ENCODE measurements at places on chromosomes 7 and 10.

GRCh38 chr7:95092324-95092723 is 184.9 kb downstream of the PPP1R9A start:
- DNase-seq = no peak

DNA sequence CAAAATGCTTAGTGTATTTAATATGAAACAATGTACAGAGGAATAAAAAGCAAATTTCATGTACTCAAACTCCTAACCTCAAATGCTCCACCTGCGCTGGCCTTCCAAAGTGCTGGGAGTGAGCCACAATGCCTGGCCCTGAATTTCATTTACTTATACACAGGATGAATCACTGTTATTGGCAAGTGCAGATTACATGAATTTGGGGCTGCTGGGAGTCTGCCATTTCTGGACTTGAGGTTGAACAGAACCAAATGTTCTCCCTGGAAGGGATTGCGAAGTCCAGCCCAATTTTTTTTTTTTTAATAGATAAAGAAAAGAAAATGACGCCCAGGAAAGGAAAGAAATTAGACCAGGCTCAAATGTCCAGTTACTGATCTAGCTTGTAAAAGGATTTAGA is 6.8 kb upstream of the CSTF2T start:
- DNase-seq = no peak

- DNase-seq = no peak
These were observed 101.6 kb downstream of the CYTH3 start for GRCh38 chr7:6170571-6171531.

DNA sequence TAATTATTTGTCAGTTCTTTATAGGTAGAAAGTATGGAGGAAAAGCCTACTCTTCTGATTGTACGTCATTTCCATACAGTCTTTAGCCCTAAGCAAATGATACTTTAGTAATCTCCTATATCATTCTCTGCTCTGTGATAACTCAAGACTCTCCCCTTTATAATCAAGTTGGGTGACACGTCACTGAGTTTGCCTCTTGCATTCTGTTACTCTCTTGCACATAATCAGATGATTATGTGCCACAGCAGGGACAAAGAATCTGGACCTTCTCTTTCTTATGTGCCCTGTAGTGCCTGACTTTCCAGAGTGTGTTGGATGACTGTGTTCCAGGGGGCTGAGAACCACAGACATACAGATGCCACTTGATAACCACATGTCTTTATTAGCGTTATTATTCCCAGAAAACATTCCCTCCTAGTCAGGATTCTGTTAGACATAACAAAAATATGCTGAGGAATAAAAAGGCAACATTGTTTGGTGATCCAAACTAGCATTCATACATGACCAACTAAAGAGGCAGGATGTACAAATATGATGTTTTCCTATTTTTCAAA is 116.4 kb upstream of the HGF start:
- no peak for DNase-seq

DNA sequence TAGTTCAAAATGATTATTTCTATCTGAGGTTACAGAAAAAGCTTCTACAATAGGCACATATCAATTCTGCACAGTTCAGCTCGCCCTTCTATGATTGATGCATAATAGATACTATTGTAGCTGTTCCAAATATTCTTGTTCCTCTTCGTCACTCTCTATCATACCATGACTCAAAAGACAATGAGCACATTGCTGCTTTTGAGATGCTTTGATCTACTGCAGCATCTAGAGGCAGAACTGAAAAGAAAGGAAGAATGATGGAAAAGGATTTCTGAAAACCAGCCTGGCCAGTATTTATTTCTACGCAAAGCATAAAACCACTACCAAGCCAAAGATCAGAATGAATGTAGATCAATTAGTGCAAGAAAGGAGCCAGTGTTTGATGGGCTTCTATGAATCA is 59.3 kb upstream of the PLXDC2 start:
- no peak for DNase-seq

DNA sequence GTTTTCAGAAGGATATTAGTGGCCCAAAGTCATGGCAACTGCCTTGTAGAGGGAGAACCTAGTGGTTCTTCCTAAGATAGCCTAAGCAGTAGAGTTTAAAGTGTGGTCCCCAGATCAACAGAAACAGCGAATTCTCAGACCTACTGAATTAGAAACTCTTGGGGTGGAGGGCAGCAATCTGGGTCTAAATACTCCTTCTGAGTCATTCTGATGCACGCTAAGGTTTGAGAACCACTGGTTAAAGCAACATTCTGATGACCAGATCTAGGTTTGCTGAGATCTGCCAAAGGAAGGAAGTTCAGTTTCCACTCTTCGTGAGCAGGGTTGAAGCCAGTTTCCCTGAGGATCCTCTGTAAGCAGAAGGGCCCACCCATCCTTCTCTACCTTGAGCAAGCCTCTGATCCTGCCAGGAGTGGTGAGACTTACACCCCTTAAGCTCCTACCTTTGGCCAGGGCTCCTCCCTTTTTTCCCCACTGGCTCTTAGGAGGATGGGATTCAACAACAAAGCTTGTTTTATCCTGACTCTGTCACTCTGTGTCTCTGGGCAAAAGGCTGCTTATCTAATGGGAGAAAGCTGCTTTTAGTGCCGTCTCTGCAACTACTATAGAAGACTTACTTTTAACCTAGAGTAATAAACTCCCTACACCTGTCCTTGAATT is 26.8 kb upstream of the TRUB1 start:
- DNase-seq = no peak

GRCh38 chr10:131271966-131272365 is 39.6 kb downstream of the TCERG1L start:
- no peak for DNase-seq

- no peak for DNase-seq
These were observed 129.3 kb downstream of the WNT2 start for GRCh38 chr7:117193564-117193963.

DNA sequence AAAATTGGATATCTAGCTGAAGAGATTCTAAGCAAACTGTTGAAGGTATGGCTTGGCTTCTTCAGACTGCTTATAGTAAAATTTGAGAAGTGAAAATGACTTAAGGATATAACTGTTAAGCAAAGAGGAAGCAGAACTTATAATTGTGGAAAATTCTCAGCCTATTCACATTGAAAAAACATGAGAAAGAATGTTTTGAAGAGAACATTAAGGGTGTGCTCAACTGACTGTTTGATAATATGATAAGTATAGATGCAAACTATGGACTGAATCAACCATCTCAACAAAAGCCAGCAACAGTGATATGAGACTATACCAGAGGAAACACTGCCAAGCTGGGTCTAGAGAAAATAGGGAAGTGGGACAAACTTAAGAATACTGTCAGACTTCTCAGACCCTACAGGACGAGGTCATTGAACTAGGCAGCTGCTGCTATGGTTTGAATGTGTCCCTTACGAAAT is 133.1 kb upstream of the PPP1R3A start:
- no peak for DNase-seq

- no peak for DNase-seq
These were observed 46.9 kb downstream of the SLIT1 start for GRCh38 chr10:97138846-97139245.

- DNase-seq = no peak
These were observed 35.5 kb downstream of the IKZF1 start for GRCh38 chr7:50339990-50340500.

DNA sequence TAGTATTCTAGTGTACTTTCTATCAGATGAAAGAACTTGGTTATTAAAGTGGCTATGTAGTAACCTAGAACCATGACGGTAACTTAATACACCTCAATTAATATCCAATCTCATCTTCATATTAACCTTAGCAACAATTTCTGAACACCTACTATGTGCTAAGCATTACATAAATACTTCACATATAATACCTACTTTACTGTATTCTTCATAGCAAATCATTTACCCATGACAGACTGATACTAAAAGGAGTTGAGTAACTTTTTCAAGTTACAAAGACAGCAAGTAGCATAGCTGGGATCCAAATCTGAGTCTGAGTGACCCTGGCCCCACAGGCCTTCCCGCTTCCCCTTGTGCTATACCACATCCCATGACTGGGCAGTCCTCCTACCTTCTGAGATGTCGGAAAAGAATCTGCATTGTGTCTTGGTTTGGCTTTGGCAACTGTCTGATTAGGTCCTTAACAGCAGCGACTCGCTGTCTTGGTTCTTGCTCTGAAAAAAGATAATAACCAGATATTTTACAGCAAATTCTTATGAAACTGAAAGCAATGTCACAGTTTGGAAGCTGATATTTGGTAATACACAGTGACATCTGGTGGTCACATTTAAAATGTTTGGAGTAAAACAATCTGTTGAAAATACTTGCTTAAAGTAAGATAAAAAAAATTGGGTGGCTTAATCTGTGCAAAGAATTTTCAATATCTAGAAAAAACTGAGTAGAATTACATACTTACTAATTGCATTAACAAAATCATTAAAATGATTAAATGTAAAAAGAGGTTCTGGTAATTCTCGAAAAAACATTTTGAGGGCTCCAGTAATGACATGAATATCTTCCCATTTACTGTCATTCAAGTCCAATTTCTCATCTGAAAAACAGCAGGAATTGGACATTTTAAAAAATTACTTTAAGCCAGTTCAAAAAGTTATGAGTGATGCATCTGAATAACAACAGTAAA is 120.1 kb downstream of the ARHGAP12 start:
- peak; percentile 50 for DNase-seq

GRCh38 chr7:142134909-142135308 is 23.4 kb downstream of the MGAM2 start:
- DNase-seq = peak; percentile 21

- DNase-seq = no peak
These were observed 131.1 kb downstream of the DIP2C start for GRCh38 chr10:558364-558763.

GRCh38 chr7:125563557-125563956 is 633.9 kb upstream of the POT1 start:
- DNase-seq = no peak

- DNase-seq = no peak
These were observed 229.3 kb downstream of the AUTS2 start for GRCh38 chr7:69827558-69827957.

- DNase-seq = no peak
These were observed 495.3 kb downstream of the LRMDA start for GRCh38 chr10:75926763-75927162.

DNA sequence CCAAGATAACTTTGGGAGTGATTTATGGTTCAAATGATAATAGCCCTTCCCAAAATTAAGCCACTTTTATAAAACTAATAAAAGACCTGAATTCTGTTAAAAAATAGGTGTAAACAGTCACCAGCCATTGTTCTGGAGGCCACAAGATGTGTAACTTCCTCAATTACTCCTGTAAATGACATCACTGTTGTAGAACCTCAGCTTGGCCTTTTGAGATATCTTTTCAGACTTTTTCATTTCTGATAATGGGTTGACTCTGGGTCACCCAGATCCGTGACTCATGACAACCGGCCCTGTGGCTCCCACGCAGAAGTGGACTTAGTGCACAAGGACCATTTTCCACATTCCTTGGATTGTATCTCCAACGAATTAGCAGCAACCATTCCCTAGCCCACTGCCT is 106.6 kb downstream of the DKK1 start:
- DNase-seq = no peak

DNA sequence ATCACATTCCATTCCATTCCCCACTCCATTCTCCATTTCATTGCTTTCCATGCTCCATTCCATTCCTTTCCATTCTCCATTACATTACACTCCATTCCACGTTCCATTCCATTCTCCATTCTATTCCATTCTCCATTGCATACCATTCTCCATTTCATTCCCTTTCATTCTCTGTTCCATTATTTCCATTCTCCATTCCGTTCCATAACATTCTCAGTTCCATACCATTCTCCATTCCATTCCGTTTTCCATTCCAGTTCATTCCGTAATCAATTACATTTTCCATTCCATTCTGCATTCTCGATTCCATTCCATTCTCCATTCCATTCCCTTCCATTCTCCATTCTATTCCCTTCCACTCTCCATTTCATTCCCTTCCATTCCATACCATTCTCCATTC is 86.4 kb downstream of the NSUN6 start:
- no peak for DNase-seq

GRCh38 chr7:132117181-132117580 is 459.1 kb downstream of the PLXNA4 start:
- peak; percentile 68 for DNase-seq

- no peak for DNase-seq
These were observed 51.2 kb upstream of the NXPH1 start for GRCh38 chr7:8382004-8382730.

- DNase-seq = peak; percentile 16
These were observed 1.1 kb downstream of the TBX20 start for GRCh38 chr7:35252612-35253459.

GRCh38 chr10:3487228-3487627 is 297.8 kb downstream of the KLF6 start:
- no peak for DNase-seq

- DNase-seq = no peak
These were observed 147.5 kb downstream of the RAB11FIP2 start for GRCh38 chr10:117899181-117899683.

All from ACHN (cell line).